Fibroblast of villous mesenchyme (primary cell): ENCODE measurements at places on chromosomes 7 and 10. TPM values are rescaled to one million over a fixed set of nuclear protein-coding genes. Genes with fewer than 3 reads are reported as not detected.

Gene MAD1L1
- 43.6 and 67.6 TPM in 2 replicates for total RNA-seq

Gene ZNF655
- total RNA-seq, result 75.7 and 88.5 TPM in 2 replicates

Gene FAM24B
- total RNA-seq, result 2.9 and 3.5 TPM in 2 replicates

Gene FEZF1
- not detected in 2 replicates for total RNA-seq

Gene KNDC1
- 1.9 and 5.6 TPM in 2 replicates for total RNA-seq

Gene PAPOLB
- under 0.01 TPM in 1 of 2 replicates, not detected in the other for total RNA-seq

Gene FAM25G
- total RNA-seq, result not detected in 2 replicates

Gene CELF2
- 0.97 and 2.2 TPM in 2 replicates for total RNA-seq

Gene LHFPL3
- total RNA-seq, result not detected in 2 replicates

Gene ARHGAP12
- total RNA-seq, result 39.9 and 57.0 TPM in 2 replicates

Gene PSD
- total RNA-seq, result 1.6 and 2.2 TPM in 2 replicates

Gene PLPP4
- 0.86 and 4.2 TPM in 2 replicates for total RNA-seq

Gene CYREN
- total RNA-seq, result 32.5 and 34.1 TPM in 2 replicates

Gene HABP2
- total RNA-seq, result not detected in 2 replicates

Gene TEX47
- not detected in 2 replicates for total RNA-seq

Gene SFXN4
- 11.3 and 13.0 TPM in 2 replicates for total RNA-seq

Gene CHAT
- not detected in 2 replicates for total RNA-seq

Gene ADCY1
- total RNA-seq, result under 0.01 and 0.32 TPM in 2 replicates

Gene SYT15B
- total RNA-seq, result 0.32 TPM in 1 of 2 replicates, not detected in the other

Gene IL6
- total RNA-seq, result 19.6 and 29.4 TPM in 2 replicates

Gene PKD2L1
- not detected in 2 replicates for total RNA-seq

Gene EBF3
- 0.32 and 6.0 TPM in 2 replicates for total RNA-seq

Gene RAPGEF5
- 0.64 and 0.86 TPM in 2 replicates for total RNA-seq

Gene FMC1
- total RNA-seq, result 8.4 and 13.4 TPM in 2 replicates

Gene IKZF1
- total RNA-seq, result not detected in 2 replicates

Gene ASZ1
- under 0.01 TPM in 2 replicates for total RNA-seq

Gene WIPF3
- total RNA-seq, result under 0.01 TPM in 2 replicates

Gene TMEM26
- total RNA-seq, result 5.6 and 6.4 TPM in 2 replicates

Gene LIPN
- total RNA-seq, result not detected in 2 replicates

Gene C7orf57
- under 0.01 and 0.43 TPM in 2 replicates for total RNA-seq

Gene CTTNBP2
- 1.3 and 3.2 TPM in 2 replicates for total RNA-seq

Gene LRRN3
- total RNA-seq, result 0.64 and 0.86 TPM in 2 replicates

Gene ITPRID1
- total RNA-seq, result not detected in 2 replicates

Gene PRPS1L1
- total RNA-seq, result not detected in 2 replicates

Gene FOXI2
- not detected in 2 replicates for total RNA-seq

Gene STEAP4
- total RNA-seq, result under 0.01 TPM in 2 replicates

Gene SLC18A2
- under 0.01 TPM in 1 of 2 replicates, not detected in the other for total RNA-seq

Gene ICA1
- total RNA-seq, result 1.9 and 4.3 TPM in 2 replicates

Gene C10orf105
- total RNA-seq, result under 0.01 TPM in 1 of 2 replicates, not detected in the other
